CD4-positive, alpha-beta T cell treated with Interleukin-10 for 1 hour (primary cell): ENCODE measurements at places on chromosomes 2 and 18.

GRCh38 chr2:106124905-106125549 lies 69.1 kb downstream of the UXS1 start:
- no peak for DNase-seq

- DNase-seq: no peak
These were observed 67.4 kb upstream of the HPCAL1 start for GRCh38 chr2:10235099-10235908.

GRCh38 chr2:54653572-54654204 lies 69.8 kb upstream of the EML6 start:
- no peak for DNase-seq

- DNase-seq: no peak
These were observed 424.4 kb downstream of the DSEL start for GRCh38 chr18:67092141-67092540.

- DNase-seq: no peak
These were observed 86.7 kb upstream of the B3GNT7 start for GRCh38 chr2:231308631-231309428.

GRCh38 chr2:121248766-121249343 lies 36.1 kb downstream of the TFCP2L1 start:
- no peak for DNase-seq

- DNase-seq: no peak
These were observed 269.6 kb downstream of the CDH20 start for GRCh38 chr18:61602836-61603235.

GRCh38 chr2:237691908-237692600 lies 64.7 kb downstream of the LRRFIP1 start:
- peak; percentile 95 for DNase-seq

DNA sequence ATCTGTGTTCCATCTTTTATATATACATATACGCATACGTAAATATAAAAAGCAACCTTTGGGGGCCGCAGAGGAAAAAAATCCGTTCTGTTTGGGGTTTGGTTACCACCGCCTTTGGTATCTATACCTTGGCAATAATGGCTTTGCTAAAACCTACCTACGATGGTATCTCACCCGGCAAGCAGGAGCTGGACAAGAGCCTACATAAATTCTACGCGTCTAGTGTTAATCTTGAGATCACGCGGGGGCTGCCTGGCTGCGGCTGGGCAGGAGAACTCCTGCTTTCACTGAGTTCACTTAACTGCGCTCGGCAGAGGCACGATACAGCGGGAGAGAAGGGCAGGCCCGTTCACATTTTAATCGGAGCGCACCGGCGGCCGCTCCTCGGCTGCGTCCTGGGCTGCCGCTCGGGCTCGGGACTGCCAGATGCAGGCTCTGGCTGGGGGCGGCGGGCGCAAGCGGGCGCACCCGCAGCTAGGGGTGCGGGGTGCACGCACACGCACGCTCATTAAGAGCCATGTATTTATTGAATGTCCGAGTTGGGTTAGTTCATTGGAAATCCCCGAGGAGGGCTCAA lies 1.7 kb upstream of the POU3F3 start:
- no peak for DNase-seq

GRCh38 chr2:18611184-18611583 lies 21.8 kb upstream of the NT5C1B start:
- no peak for DNase-seq

GRCh38 chr2:166126007-166126639 lies 1.7 kb downstream of the SCN1A start:
- DNase-seq: no peak

- DNase-seq: no peak
These were observed 253.2 kb upstream of the SP5 start for GRCh38 chr2:170461889-170462288.

DNA sequence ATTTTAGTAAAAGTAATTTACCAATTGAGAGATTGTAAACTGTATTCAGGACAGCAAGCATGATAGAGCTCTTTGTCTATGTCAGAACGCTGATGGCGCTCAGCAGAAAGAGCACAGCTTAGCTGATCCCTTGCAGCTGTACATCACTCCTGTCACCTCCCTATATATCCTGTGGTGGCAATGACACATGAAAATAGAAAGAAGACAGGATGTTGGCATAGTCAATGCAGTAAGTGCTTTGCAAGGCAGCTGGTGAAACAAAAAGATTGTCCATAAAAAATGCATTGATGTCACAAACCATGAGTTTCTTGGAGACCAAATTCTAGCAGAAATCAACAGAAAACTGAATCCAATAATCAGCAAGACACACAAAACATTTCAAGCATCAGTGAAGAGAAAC lies 221.5 kb downstream of the RIT2 start:
- no peak for DNase-seq

DNA sequence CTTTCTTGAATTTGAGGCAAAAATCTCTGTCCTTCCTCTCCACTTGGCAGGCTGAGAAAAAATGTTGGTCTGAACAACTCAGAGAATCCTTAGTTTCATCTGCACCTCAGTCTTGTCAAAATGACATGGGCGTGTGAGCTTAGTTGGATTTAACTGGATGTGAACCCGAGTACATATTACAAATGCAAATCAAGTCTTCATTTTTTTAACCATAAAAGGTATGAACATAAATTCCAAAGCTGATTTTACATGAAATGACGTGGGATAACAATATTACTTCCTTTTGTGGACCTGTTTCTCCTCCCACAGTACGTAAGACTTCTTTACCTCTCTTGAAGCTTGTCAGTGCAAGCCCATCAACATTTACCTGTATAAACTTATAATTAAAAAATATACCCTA lies 32.6 kb upstream of the RND3 start:
- no peak for DNase-seq

DNA sequence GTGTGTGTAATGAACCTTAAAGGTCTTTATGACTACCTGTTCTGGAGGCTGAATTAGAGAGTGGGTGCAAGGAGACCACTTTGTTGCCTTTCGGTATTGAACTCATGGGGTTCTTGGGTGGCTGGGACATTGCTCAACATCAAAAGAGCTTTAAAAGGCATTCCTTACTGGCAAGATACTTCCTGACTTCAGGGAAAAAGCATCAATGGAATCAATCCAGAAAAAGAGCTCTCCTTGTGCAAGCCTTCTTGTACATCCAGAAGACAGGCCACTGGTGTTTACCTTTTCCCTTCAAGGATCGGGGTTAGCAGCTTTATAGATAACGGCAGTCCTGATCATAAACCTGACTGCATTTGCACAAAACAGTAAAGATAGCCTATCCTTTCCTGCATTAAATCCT lies 9.5 kb downstream of the PNO1 start:
- DNase-seq: no peak

DNA sequence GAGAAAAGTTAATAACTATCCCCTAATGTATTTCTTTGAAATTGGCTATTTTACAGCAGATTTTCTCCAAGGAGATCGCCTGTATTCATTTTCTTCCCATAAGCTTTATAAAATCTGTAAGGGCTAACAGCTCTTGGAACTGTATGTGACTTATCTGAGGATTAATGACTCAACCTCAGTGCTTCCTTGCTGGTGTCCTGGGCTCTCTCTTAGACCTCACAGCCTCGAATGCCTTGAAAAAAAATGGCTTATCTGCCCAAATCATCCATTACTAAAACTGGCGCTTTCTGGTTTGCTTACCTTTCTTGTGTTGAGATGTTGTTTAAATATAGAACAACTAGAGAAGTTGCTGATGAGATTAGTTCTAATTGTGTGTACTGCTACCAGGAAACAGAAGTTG lies 713.6 kb downstream of the SLC4A3 start:
- no peak for DNase-seq

DNA sequence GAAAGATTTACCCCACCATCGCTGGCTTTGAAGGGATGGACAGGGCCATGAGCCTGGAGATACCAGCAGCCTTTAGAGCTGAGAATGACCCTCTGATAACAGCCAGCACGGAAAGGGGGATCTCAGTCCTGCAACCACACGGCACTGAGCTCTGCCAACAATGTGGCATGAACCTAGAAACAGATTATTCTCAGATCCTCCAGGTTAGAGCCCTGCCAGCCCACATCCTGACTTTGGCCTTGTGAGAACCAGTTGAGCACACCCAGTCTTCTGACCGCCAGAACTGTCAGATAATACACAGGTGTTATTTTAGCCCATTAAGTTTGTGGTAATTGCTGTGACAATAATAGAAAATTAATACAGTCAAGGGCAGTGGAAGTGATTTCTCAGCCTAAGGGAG lies 9.4 kb upstream of the GNLY start:
- DNase-seq: no peak

DNA sequence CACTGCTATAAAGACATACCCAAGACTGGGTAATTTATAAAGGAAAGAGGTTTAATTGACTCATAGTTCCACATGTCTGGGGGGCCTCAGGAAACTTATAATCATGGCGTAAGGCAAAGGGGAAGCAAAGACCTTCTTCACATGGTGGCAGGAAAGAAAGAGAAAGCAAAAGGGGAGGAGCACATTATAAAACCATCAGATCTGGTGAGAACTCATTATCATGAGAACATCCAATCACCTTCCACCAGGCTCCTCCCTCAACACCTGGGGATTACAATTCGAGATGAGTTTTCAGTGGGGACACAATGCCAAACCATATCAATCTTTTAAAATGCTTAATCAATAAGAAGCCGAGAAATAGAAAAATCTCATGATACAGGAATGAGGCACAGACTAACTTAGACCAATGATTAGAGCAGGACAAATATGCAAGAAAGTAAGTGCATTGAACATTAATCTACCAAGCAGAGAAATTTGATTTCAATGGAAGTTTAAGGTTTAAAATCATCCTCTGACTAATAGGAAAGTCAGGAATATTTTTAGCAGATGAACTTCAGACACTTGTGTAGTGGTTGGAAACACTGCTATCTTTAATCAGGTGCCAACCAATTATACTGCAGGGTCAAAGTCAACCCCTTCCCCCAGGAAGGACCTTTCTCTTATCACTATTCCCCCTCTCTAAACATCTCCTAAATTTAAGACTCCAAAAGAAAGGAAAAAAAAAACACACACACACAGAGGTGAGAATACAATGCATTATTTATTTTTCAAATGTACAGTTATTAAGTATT lies 259.2 kb downstream of the IRS1 start:
- no peak for DNase-seq

- no peak for DNase-seq
These were observed 43.5 kb downstream of the ATP8B1 start for GRCh38 chr18:57759650-57760049.

- no peak for DNase-seq
These were observed 1269.8 kb upstream of the PIK3C3 start for GRCh38 chr18:40685219-40685618.

DNA sequence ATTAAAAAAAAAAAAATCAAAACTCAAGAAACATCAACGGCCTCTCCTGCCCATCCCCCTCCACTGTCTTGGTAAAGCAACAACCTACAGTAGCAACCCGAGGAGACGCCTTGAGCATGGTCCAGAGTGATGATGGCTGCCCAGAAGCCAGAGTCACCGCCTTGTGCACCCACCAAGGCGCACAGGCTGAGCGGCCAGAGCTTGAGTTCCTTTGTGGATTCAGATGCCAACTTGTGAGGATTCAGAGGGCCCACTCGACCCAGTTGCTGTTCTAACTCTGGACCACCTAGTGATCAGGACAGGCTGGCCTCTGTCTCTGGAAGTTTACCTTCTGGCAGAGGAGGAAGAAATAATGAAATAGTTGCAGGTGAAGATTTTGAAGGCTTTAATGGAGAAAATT lies 105.0 kb downstream of the PDCL3 start:
- DNase-seq: no peak

GRCh38 chr18:11831921-11832320 lies 19.3 kb upstream of the CHMP1B start:
- no peak for DNase-seq

- DNase-seq: no peak
These were observed 14.5 kb upstream of the PAPOLG start for GRCh38 chr2:60741576-60741975.

DNA sequence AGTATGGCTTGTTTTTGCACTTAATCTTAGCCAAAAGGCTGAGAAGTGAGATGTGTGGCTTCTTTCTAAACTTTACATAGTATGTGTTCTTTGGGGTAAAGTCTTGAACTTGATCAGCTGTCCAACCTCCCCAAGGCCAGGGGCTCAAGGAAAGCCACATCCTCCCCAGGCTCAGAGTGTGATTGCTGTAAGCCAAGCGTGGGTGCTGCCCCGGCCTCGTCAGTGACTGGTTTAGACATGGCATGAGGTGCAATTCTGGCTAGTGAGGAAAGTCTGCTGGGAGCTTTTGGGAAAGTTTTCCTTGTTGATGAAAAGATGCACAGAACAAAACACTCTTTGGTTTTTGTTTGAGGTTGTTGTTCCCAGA lies 40.2 kb downstream of the TMEM177 start:
- DNase-seq: no peak

DNA sequence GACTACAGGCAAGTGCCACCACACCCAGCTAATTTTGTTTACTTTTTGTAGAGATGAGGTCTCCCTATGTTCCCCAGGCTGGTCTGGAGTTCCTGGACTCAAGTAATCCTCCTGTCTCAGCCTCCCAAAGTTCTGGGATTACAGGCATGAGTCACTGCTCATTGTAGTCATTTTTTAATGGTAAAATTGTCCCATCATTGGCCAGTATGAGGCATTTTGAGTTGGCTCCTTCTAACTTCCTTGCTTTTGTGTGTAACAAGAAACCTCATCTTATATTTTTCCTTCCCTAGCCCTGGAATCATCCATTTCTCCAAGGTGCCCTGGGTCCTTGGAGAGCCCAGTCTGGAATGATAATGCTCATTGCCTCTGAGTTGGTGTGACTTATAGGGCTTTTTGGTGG lies 148.5 kb downstream of the INHBB start:
- DNase-seq: no peak

- no peak for DNase-seq
These were observed 188.0 kb upstream of the PKDCC start for GRCh38 chr2:41859615-41860514.

- no peak for DNase-seq
These were observed 91.8 kb downstream of the CABLES1 start for GRCh38 chr18:23226930-23227725.

DNA sequence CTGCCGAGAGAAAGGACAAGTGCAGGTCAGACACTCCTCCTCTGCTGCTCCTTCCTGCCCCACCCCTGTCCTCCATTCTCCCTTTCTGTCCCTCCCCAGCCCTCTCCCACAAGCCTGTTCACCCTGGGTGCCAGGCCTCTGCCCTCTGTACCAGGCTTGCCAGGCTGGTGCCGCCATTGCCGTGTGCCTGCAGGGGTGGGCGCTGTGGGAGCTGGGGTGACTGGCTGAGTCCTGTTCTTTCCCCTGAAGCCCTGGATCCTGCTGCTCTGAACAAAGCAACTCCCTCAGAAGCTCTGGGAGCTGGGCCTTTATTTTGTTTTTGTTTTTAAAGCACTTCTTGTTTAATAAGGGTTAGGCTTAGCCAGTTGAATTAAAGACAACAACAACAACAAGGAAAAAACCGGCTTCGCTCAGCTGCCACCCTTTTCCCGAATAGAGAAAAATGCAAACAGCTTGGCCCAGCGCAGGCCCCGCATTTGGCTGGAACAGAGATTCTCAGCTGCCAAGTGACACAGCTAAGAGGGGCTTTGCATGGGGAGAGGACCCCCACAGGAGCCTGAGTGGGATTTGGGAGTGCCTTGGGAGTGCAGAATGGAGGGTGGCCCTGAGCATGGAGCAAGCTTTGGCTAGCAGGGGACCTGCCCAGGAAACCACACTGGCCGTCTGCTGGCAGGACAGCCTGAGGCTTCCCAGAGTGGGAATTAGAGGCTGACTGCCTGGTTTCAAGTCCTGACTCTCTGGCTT lies 9.1 kb downstream of the PCARE start:
- no peak for DNase-seq
